Daoy (cell line): ENCODE measurements at places on chromosomes 11 and 22. TPM values are rescaled to one million over a fixed set of nuclear protein-coding genes. Genes with fewer than 3 reads are reported as not detected.

Gene CRYBA4
- not detected in 2 replicates for total RNA-seq

Gene ZP1
- not detected in 2 replicates for total RNA-seq

Gene OR8H1
- total RNA-seq = not detected in 2 replicates

Gene ST13
- total RNA-seq = 178 and 273 TPM in 2 replicates

Gene APOA1
- total RNA-seq = 0.11 TPM in 1 of 2 replicates, not detected in the other

DNA sequence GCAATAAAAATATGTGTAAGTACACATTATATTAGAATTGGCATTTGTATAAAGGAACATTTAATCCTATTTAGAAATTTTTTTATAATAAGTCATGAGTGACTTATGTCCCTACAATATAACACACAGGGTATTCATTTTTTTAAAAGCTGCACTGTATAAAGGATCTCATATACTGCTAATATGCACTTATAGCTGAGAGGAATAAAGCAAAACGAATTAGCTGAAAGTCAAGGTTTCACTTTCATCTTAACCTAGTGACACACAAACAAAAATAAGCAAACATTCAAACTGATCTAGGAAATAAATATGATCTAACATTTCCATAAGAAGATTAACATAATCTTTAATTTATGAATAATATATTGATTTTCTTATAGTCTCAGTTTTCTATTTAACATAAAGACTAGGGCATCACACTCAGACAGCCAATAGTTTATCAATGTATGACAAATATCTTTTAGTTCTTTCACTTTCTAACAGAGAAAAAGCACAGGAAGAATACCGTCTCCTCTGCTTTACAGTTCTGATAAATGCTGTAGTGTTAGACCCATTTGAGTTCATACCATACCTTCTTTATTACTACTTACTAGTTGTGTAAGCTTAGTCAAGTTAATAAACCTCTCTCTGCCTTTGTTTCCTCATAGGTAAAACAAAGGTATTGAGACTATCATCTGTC lies 42.9 kb downstream of the DCDC1 start:
- DNase-seq = no peak

GRCh38 chr22:19806213-19807160 lies 45.9 kb downstream of the TBX1 start:
- DNase-seq = peak; percentile 70

DNA sequence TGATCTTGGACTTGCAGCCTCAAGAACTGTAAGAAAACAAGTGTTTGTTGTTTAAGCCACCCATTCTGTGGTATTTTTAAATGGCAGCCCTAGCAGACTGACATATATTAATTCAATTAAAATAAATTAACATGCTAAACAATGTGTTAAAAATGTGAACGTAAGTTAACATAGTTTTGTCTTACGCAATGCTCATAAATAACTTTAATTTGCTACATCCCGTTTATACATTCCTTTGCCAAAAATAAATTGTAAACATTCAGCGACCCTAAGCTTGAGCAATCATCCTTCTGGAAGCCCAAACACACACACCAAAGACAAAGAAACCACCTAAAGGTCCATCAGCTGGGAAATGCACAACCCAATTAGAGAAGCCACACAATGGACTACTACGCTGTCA lies 70.4 kb downstream of the CELSR1 start:
- DNase-seq = no peak

DNA sequence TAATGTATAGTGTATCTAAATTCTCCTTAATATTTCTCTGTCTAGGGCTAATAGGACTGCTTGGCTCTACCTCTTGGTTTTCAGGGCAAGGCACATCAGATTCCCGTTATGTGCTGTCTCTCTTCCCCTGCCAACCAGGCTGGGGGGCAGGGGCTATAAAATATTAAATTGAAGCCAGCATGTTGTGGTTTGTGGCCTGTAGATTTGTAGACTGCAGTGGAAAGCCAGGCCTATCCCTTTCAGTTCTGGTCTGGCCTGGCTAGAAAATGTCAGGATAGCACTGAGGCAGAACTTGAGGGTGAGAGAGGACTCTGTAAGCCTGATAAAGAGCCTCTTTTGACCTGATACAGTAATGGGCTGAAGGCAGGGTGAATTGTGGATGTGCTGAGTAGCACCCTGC lies 14.4 kb upstream of the GRK2 start:
- no peak for DNase-seq

GRCh38 chr22:42752230-42752746 lies 31.6 kb upstream of the A4GALT start:
- DNase-seq = no peak

GRCh38 chr11:14073849-14074476 lies 111.4 kb downstream of the SPON1 start:
- DNase-seq = no peak
